ENCODE measurements at places on chromosomes 11 and 22.
A peak's percentile ranks its signal among the peaks of the same experiment; 100 is the strongest.

GRCh38 chr22:44555597-44555996, 57.6 kb upstream of the RTL6 start:
- no peak for DNase-seq

GRCh38 chr22:24937114-24937513, 9.4 kb downstream of the LHFPL7 start:
- DNase-seq: peak; percentile 17

DNA sequence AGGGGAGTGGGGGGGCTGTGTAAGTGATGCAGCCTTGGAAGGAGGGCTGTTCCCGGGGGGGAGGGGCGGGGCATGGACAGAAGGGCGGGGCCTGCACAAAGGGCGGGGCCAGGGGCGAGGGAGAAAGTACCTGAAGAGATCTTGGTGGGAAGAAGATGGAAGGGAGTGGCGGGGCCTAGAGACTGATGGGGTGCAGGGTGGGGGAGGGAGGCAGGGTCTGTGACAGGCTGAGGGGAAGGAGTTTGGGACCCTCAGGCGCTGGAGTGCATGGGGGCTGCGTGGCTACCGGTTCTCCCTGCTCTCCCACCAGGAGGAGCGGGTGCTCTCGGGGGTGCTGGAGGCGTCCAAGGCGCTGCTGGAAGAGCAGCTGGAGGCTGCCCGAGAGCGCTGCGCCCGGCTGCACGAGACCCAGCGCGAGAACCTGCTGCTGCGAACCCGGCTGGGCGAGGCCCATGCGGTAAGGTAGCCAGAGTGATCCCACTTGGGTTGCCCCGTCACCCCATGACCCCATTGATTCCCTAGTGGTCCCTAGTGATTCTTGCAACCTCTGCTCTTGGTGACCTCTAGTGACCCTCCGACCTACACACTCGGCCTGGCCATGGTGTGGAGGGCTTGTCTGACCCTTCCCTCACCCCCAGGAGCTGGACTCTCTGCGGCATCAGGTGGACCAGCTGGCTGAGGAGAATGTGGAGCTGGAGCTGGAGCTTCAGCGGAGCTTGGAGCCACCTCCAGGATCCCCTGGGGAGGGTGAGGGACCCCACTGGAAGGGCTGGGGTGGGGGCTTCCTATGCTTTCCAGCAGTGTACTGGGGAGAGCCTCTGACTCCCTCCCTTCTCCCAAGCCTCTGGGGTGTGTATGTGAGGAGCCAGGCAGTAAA, 3.1 kb downstream of the CCDC88B start:
- no peak for DNase-seq

- peak; percentile 24 for DNase-seq
These were observed 86.0 kb downstream of the RPS6KA4 start for GRCh38 chr11:64444838-64445441.

DNA sequence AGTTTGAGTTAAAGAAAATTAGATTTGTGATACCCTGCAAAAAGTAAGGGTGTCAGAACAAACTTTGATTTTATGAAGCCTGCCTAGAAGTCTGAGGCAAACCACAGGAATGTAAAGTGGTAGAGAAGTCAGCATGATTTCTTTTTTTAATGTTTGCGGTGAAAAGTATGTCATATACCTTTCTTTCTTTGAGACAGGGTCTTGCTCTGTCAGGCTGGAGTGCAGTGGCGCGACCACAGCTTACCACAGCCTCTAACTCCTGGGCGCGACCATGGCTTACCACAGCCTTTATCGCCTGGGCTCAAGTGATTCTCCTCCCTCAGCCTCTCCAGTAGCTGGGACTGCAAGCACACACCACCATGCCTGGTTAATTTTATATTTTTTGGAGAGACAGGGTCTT, 4.7 kb downstream of the API5 start:
- peak; percentile 5 for DNase-seq

DNA sequence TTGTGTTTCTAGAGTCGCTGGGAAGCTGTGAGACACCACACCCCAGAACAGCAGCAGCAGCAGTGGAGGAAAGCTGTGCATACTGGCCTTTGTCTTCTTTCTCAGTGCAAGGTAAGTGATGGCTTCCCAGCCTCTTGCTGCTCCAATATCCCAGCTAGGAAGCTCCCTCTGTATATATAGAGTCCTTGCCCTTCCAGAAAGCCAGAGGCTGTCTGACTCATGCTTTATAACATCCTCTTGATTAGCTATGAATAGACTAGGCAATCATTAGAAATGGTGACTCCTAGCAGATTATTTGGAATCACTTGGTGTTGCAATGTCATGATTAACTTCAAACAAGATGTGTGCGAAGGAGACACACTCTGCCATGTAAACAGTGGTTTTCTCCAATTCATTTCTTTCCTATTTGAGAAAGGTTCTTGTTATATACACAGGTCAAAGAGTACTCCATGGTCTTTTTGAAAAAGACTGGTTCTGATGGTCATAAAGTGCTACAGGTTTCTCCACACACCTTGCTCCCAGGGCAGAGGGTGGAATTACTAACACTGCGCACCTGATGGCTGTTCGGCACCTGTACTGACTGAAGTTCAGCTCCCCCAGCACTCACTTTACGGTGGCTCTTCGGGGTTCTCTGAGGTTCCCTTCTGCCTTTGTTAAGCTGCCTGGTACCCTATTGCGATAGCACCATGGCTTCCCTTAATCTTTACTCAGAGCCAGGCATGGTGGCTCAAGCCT, at the start of gene MMP1:
TSS of gene MMP1 (minus strand) at position 149 of the 735 bp plus-strand sequence. CDS start at position 81, 68 bp downstream.
- DNase-seq: peak; percentile 63
